ENCODE measurements at places on chromosomes 1 and 21.

GRCh38 chr21:32520875-32521735 lies 64.2 kb downstream of the TCP10L start:
- DNase-seq = no peak

DNA sequence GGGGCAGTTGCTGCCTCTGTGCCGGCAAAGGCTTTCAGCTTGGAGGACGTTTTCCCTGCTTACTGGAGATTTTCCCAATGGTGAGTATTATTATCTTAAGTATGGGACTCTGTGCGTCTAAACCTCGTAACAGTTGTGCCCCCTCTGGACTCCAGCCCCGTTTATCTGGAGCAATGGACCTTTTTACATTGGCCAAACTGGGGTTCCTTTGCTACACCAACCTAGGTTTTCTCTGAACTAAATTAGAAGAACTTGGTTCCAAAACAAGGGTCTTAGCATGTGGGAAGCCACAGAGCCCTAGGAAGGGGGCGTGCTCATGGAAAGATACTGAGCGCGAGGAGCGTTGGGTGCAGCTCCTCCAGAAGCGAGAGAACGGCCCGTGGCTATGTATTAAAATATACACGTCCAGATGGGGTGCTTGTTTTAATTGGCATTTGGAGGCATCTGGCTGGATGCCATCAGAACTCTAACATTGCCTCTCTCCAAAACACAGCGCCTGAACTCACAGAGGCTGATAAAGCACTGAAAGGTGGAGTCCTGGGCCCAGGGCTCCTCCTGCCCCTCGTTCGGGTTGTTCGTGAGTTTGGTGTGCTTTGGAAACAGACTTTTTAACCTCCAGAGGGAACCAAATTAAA lies 28.4 kb downstream of the POFUT2 start:
- no peak for DNase-seq

DNA sequence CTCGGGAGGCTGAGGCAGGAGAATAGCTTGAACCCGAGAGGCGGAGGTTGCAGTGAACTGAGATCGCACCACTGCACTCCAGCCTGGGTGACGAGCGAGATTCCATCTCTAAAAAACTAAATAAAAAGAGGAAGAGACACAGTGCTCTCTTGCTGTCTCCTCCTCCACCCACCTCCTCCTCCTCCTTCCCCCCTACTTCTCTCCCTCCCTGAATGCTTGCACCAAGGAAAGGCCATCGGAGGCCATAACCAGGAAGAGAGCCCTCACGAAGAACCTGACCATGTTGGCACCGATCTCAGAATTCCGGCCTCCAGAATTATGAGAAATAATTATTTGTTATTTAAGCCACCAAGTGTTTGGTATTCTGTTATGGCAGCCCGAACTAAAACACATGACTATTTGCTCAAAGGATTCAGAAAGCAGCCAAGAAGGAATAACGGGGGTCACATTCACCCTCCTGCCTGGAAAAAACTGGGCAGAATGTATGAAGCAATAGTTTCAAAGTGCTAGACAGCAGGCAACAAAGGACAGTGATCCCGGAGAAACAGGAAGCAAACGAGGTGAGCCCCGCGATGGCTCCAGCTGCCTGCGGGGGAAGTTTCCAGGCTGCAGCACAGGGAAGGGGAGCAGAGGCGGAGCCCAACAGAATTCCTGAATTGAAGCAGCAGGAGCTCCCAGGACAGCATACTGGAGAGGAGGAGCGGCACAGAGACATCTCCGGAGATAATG lies 35.8 kb downstream of the LDLRAD1 start:
- DNase-seq = no peak

DNA sequence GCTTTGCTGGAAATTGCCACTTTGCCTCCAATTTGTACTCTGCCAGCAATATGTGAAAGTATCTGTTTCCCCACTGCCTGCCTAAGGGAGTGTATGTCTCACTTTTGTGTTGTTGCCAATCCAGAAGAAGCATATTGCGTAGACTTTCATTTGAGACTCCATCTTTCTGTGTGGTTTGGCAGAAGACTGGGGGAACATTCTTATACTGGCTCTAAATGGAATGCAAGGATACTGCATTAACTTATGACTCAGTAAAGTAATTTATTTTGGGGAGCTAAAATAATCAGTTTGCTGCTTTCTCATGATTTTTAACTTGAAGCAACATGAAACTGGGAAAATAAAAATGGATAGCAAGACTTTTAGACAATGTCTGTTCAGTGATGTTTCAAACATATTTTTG lies 107.7 kb upstream of the TMPRSS2 start:
- no peak for DNase-seq

GRCh38 chr21:37915497-37915911 lies 753 bp downstream of the KCNJ6 start:
- DNase-seq = no peak

DNA sequence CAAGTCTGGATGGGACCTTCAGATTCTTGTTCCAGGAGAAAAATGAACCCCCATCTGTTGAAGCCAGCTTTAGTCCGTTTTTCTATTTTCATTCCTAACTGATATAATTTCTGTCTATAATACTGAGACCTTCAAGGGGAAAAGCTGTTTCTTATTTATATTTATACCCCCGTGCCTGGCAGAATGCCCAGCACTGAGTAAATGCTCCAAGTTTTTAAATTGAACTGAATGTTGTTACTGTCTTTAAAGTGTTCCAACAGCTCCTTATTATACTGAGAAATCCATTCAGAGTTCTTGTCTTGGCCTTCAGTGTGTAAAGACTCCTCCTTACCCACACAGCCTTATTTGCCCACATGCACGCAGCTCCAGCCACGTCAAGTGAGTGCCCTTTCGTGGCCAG lies 178.6 kb upstream of the HMGB4 start:
- no peak for DNase-seq

DNA sequence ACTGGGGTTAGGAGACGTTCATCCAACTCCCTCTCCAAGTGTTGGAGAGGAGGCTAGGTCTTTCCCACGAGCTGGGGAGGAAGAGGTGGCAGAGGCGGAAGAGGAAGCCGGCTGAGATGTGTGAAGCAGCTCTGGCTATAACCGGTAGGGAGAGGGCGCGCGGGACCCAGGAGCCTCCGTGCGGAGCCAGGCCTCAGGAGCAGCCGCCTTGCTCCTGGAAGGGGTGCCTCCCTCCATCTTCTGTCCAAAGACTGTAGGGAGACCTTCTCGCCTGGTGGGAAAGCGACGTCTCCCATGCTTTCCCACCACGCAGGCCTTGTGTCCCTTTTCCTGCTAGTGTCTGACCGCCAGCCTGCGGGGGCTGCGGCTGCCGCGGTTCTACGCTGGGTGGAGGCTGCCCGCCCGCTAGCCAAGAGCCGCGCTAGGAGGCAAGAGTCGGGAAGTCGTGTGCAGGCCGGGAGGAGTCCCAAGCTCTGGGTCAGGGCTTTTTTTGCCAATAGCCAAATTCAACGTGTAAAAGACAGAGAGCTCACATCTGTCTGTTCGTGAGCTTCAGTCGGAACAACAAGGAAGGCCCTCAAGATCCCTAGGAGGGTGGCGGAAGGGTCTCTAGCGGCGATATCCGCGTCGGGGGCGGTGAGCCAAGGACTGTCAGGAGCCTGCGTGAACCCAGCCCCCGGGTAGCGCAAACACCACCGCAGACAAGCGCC lies 8.4 kb upstream of the NBPF11 start:
- DNase-seq = no peak

DNA sequence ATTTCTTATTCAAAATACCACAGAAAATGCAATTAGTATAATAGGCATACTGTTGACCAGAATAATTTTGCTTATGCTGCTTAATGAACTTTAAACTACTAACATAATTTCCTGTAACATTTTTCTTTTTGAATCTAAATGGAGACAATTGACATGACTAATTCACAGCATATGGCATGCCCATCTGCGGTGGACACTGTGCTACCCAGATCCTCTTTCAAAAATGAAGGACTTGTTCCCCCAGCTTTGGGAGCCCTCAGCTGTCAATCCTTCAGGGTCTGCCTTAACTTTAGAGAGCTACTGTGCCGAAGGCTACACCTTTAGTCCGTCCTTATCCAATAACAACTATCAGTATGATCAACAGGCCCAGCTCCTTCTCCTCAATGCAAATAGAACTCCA lies 789.0 kb downstream of the PLA2G4A start:
- DNase-seq = no peak

GRCh38 chr1:199854686-199855321 lies 172.7 kb upstream of the NR5A2 start:
- DNase-seq = no peak

- no peak for DNase-seq
These were observed 6.7 kb upstream of the METTL25B start for GRCh38 chr1:156721535-156721934.

DNA sequence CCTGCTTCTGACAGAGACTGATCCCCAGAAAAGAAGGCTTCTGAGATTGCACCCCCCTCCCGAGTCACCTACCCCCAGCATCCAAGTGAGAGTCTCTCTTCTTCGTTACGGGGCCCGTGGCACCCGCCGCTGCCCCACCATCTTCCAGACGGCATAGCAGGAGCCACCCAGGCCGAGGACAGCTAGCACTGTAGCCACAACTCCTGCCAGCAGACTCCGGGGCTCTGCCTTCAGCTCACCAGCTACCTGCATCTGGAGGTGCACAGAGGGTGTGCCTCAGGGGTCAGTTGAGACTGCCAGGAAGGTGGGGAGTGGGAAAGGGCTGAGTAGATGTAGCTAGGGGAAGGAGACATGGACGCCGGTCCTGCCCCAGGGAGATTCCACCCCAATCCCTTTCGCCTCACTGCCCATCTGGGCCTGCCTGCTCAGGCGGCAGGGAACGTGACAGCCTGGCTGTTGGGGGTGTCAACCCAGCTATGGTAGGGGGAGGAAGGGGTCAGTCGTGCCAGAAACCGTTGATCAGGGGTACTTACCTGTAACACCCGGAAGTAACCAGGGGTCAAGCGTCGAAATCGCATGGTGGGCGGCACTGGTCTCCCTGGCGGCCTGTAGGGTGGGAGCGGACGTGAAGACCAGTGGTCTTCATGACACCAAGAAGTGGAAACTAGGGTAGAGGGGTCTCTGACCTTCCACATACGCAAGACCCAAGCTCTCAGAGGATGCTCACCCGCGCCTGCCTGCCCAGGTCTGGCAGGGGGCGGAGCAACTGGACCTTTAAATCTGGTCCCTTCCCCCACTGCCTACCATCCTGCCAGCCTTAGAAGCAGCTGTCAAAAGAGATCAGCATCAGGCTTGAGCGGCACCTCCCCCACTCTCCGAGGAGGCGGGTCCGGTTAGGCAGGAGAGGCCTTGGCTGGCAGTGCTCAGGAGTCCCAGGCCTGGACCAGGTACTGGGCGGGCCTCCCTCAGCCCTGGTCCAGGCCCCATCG lies at the start of gene ZNF593OS:
TSS of gene ZNF593OS (minus strand) at position 749 of the 989 bp plus-strand sequence. CDS start at position 578, 171 bp downstream.
- no peak for DNase-seq

DNA sequence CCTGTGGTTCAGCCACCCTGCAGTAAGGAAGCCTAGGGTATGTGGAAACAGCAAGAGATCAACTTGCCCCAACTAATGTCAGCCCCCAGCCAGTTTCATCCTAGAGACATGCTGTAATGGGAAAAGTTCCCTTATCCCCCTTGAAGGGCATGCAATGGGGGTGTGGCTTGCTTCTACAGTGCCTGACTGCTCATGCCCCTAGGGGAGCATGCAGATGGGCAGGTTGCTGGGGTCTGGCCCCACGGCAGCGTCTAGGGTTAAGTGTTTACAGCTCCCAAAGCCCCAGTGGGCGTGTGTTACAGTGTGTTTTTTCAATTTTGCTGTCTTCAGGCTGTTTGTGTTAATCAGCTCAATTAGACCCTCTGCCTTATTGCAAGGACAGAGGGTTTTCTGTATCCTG lies 1105.9 kb downstream of the AMY1C start:
- DNase-seq = no peak

DNA sequence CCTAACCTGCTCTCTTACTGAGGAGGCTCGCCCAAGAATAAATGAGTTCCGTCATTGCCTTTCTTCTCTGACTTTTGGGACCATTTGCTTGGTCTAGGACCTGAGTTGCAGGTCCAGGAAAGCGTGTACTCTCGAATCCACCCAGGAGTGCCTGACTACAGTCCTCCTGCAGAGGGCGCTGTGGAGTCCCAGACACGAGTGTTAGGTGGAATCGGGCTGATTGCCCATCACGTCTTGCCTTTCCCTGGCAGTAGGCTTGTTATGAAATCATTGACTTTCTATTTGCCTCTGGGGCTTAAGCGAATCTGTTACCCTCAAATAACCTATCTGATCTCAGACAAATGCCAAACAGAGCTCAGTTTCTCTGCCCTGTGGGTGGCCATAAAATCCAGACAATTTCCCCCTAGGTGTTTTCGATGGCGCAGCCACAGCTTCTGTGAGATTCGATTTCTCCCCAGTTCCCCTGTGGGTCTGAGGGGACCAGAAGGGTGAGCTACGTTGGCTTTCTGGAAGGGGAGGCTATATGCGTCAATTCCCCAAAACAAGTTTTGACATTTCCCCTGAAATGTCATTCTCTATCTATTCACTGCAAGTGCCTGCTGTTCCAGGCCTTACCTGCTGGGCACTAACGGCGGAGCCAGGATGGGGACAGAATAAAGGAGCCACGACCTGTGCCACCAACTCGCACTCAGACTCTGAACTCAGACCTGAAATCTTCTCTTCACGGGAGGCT lies at the start of gene IL20:
TSS of gene IL20 (plus strand) at position 685 of the 733 bp plus-strand sequence. CDS start 230 bp downstream, outside the sequence.
- DNase-seq = peak; percentile 45

DNA sequence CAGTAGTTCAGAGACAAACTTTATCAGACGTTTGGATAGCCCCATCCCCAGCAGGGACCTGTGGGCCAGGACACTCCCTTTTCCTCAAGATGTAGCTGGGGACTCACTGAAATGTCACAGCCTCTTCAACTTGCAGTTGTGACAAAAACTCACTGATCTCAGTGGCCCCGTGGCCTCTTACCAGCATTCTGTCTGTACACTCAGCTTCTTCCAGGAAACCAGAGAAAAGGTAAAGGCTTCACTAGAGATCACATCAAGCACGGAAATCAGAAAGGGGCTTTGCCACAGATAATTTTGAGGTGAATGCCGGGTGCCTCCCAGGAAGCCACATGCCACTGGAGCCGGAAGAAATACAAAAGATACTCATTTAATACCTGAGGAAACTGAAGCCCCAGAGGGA lies 122.2 kb downstream of the CCDC185 start:
- DNase-seq = peak; percentile 35

DNA sequence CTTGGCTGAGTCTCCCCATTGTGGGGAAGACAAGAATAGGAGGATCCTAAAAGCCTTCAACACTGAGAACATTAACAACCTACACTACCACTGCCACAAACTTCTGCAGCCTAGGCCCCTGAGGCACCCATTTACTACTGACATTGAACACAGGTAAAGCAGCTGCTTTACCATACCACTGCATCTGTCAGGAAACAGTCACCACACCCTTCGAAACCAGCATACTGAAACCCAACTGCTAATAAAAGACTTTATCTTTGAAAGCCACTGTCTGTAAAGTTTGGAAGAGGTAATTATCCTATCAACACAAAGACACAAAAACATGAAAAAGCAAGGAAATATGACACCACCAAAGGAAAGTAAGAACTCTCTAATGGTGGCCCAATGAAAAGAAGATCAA lies 7.4 kb downstream of the IFNAR1 start:
- DNase-seq = no peak

- DNase-seq = no peak
These were observed 77.6 kb downstream of the MATN1 start for GRCh38 chr1:30645807-30646206.

- no peak for DNase-seq
These were observed 497 bp downstream of the FBXO44 start for GRCh38 chr1:11654939-11655808.

- DNase-seq = no peak
These were observed 244.4 kb downstream of the FOXD2 start for GRCh38 chr1:47682198-47682597.
